AG09309 (cell line): ENCODE measurements at places on chromosomes 2 and 18.

- no peak for DNase-seq
These were observed 96.4 kb downstream of the CYRIA start for GRCh38 chr2:16568998-16569784.

GRCh38 chr18:7688580-7688979, 121.5 kb downstream of the PTPRM start:
- no peak for DNase-seq

GRCh38 chr18:40810372-40810771, 1144.7 kb upstream of the PIK3C3 start:
- no peak for DNase-seq

DNA sequence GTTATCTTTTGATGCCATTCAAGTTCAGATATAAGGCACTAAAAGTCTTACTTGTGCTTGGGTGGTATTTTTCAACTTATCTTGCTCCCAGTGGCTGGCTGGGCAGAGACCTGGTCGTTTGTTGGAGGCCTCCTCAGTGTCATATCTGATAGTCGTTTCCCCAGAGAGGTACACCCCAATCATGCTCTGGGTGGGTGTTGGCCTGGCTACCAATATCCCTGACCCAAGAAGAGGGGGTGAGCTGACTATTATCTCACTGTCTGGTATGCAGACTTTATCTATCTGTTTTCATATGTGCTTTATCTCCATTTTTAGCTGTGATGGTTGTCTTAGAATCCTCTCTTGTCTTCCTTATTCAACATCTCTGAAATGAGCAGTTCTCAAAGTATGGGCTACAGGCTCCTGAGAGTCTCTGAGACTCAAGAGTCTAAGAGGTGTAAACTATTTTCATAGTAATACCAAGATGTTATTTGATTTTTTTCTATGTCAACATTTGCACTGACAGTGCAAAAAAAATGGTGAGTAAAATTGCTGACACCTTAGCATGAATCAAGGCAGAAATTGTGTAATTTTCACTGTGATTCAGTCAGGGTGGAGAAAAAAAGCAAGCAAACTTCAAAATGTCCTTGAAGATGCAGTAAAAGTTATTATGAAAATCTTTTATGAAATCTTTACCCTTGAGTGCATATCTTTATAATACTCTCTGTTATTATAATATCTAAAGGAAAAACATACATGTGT, 12.3 kb upstream of the PLEK start:
- no peak for DNase-seq

- DNase-seq = no peak
These were observed 137.5 kb downstream of the PTGR3 start for GRCh38 chr18:75071484-75071785.

- no peak for DNase-seq
These were observed 37.4 kb upstream of the ANKRD62 start for GRCh38 chr18:12056034-12056883.

- peak; percentile 61 for DNase-seq
These were observed 394.9 kb downstream of the ARHGAP15 start for GRCh38 chr2:143524119-143524553.

GRCh38 chr2:3667151-3667631, 9.2 kb downstream of the ALLC start:
- DNase-seq = no peak

DNA sequence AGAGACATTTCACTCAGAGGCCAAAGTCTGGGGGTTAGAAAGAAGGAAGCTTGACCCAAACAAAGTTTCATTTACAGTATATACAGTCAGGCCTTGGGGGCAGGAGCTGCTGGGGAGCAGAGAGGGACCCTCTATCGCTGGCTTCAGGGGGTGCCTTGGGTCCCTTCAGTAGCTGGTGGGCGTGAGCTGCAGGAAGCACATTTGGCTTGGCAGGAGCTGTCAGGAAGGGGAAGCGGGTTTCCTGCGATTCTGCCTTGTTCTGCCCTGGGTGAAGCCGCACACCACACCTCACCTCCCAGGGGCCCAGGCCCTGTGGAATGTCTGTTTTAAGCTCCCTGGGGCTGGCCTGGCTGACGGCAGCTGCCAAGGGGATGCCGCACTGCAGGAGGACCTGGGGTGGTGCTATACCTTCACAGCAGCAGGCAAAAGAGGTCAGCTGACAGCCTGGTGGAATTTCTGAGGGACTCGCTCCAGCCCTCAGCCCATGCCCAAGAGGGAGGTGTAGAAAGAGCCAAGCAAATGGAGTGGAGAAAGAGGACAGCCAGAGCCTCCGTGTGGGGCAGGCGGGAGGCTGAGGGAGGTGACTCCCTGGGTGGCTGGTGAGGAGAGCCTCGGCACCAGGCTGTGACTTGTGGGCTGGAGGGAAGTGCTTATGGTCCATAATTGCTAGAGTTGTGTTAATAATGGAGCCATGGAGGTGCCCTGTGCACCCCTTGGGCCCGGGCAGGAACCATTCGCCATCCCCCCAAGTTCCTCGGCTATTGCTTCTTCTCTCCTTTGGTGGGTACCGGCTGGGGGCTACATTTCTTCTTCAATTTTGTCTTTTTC, 43.9 kb downstream of the PSD4 start:
- DNase-seq = no peak

- DNase-seq = no peak
These were observed 32.3 kb upstream of the MPP4 start for GRCh38 chr2:201730651-201731285.

GRCh38 chr2:64234785-64235184, 90.6 kb upstream of the PELI1 start:
- no peak for DNase-seq

- DNase-seq = no peak
These were observed 174.6 kb downstream of the THADA start for GRCh38 chr2:43421194-43421593.

- peak; percentile 1 for DNase-seq
These were observed 46.2 kb upstream of the TRIM43B start for GRCh38 chr2:95530734-95531133.

DNA sequence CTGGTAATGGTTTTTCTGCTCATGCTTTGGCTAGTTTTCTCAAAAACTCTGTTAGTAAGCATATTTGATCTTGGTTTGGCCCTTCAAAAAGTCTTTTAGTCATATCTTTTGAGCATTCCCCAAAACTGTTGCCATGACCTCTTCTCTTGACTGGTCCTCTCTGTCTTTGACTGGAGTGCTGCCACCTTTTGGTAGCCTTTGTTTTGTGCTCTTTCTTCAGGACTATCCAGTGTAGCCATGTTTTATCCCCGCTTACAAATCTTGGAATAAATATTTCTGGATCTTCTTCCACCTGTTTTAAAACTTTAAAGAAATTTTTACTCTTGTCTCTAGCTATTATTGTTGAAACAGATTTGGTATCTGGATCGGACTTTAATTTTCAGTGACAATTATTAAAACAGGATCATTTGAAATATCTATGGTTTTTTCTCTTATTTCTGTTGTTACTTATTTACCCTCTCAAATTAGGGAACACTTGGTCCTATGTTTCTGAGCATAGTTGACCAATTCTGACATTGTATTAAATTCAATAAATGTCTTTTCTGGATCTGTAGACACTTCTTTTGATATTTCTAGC, 965 bp upstream of the ELOA2 start:
- peak; percentile 4 for DNase-seq

DNA sequence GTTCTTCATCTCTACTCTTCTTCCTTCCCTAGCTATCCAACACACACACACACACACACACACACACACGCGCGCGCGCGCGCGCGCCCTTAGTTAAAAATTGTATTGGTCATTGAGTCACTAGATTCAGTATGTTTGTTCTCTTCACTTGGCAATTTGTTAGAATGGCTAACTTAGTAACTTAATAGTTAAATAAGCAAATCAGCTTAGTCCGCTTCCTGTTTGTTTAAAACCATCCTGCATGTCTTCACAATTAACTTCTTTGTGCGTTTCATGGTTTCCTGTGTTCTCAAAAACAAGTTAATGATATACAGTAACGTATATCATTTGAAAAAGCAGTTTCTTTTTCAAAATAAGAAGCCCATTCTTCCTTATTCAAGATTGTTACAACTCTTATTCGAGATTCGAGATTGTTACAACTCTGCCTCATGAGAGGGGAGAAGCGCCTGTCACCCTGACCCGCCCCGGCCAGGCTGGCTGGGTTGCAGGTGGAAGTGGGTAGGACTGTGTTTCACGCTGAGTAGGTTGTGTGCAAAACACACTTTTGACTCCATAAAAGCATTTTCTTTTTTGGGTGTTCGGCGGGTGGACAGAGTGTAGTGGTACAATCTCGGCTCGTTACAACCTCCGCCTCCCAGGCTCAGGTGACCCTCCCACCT, 9.5 kb upstream of the CNNM3 start:
- DNase-seq = no peak

DNA sequence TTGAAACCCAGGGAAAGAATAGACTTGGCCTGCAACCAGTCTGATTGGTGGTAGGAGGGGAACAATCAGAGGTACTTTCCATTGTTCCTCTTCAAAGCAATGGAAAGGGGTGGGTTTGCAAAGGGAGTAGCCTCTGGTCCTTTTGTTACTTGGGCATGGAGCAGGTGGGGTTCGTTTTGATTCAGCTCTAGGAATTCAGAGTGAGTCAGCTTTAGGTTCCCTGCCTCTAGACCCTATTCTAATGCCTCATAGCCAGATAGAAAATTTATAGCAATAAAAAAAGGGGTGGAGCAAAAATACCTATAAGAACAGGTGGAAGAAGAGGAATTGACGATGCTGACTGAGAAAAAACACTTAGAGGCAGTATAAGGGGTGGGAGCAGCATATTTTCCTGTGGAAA, 636.4 kb downstream of the PLCL1 start:
- no peak for DNase-seq

DNA sequence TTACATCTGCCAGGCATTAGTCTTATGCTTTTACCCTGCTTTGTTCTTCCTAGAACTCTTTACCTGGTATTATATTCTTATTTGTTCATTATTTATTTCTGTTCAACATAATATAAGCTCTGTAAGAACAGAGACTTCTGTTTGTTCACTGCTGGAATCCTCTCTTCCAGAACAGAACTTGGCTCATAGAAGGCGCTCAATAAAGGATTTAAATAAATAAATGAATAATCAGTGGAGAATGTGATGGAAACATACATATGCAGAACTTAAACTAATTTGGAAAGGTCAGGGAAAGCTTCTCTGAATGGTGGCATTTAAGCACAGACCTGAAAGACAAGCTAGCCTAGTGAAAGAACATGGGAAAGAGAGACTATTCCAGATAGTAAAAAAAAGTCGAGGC, 24.3 kb downstream of the NCKAP1 start:
- no peak for DNase-seq

DNA sequence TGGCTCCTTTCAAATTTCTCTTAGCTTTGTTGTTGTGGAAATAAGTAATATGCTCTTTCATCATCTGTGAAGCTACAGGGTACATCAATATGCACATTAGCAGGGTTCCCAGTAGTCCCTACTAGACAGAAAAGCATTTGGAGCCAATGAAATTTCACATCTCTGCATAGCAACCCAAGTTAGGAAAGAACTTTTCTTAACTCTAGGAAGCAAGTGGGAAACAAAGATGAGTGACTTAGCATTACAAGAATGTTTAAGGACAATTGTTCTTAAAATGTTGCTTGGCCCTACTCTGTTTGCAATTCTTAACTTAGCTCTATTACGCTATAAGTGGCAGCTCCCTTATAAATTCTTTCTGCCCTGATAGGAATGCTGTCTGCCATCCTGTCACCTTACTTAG, 39.6 kb downstream of the ZEB2 start:
- DNase-seq = no peak

DNA sequence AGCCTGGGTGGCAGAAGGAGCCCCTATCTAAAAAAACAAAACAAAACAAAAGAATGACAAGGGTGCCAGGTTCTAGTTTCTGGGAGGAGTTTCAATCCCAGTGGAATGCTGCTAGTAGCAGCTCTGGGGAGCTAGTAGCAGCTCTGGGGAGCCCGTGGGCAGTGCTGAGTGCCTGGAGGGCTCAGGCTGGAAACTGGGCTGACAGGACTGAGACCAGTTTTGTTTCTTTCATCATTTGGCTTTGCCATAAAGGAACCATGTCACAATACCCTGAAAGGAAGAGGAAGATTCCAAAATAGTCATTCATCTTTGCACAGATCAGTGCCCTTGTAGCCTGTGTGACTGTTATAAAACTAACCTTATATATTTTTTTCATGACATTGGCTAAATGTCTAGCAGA, 10.6 kb downstream of the MFSD6 start:
- no peak for DNase-seq

DNA sequence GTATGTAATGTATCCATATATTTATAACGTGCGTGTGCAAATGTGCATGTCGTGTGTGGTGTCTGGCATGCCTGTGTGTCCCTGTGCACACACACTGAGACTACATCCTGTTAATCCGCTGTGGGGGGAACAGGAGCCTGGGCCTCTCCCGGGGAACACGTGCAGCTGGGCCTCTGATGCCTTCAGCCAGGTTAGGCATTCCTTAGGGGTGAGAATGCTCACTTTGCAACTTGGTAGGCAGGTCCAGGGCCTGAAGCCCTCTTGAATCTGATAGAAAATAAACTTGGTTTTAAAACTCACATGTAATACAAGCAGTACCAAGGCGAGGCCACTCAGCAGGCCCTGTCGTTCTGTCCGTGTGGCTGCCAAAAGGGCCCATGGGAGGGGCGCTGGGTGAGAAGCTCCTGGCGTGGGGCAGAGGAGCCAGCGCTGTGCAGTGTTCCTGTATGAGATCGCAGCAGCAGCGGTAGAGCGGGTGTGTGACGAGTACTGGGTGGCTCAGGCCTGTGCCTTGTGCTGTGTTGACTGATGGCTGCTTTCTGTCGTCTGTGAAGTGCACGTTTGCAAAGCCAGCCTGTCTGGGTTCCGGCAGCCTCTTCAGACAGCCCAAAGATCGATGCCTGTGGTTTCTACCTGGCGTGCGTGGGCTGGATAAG, 16.2 kb downstream of the SALL3 start:
- DNase-seq = no peak

DNA sequence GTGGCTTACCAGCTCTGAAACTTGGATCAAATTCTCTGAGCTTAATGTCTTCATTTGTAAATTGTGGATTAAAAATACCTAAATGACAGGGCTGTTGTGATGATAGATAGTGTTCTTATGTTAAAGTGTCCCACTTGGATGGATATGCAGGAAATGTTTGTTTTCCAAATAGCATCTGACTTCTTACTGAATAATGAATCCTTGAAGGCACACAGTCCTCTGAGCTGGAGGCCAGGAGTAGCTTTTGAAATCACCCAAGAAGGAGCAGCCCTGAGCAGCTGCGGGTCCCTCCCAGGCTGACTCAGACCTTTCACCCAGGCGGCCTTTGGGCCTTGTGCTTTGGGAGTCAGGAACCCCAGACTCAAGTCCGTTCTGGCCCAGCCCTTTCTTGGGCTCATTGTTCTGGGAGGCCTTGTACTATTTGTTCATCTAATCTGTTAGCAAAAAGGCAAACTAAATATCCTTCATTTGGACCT, 173.0 kb upstream of the GATA6 start:
- no peak for DNase-seq

- no peak for DNase-seq
These were observed 4.8 kb upstream of the TMEM87B start for GRCh38 chr2:112050316-112050715.

DNA sequence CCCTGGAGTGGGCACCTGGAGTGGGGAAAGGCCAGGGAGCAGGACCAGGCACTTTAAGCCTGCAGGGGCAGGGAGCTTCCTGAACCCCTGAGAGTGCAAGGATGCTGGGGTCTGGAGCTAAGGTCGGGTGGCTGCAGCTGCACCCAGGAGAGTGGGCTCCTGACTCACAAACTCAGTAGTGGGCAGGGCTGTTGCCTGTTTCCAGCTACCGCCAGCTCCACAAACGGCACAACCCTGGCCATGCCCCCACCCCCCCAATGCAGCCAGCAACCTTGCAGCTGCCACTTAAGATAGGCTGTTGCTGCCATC, 688.8 kb downstream of the NYAP2 start:
- no peak for DNase-seq
